ENCODE measurements at places on chromosomes 5 and 9.

DNA sequence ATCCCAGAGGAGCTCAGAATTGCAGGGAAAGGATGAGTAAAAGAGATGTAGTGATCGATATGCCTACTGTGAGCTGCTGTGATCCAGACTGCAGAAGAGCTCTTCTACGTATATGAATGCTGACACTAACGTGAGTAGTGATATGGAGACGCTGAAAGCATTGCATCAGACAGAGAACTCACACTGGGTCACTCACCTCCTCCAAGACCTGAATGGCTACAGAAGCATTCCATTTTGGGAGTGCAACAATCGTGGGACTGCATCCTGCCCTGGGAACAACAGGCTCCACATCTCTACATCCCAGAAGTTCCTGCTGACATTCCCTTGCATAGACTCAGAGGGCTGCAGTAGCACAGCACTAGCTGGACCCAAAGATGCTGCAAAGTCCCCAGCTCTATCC, 755.9 kb upstream of the MEF2C start:
- DNase-seq: no peak

GRCh38 chr5:108311682-108312081, 70.2 kb downstream of the FBXL17 start:
- DNase-seq: no peak

DNA sequence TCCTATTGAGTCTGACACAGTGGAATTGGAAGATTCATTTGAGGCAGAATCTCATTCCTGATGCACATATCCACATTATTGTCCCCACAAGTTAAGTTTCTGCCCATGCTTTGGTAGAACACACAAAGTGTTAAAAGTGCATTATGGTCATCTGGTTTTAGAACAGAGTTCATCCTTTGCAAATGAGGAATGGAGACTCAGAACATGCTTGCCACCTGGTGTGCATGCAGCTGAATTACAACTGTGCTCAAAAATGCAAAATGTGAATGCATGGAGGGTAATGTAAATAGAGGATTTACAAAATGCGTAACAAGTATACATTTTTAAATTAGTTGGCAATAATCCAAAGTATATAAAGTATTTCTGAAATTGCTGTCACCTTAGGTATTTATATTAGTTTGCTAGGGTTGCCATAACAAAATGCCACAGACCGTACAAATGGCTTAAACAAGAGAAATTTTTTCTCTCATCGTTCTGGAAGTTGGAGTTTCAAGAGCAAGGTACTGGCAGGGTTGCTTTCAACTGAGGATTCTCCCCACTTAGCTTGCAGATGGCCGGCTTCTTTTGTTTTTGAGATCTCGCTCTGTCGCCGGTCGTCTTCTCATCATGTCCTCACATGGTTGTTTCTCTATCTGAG, 671.1 kb downstream of the TAF11L14 start:
- DNase-seq: no peak

GRCh38 chr9:109164042-109164441, 3.0 kb downstream of the FRRS1L start:
- no peak for DNase-seq

GRCh38 chr5:156006026-156006647, 320.8 kb upstream of the SGCD start:
- no peak for DNase-seq

DNA sequence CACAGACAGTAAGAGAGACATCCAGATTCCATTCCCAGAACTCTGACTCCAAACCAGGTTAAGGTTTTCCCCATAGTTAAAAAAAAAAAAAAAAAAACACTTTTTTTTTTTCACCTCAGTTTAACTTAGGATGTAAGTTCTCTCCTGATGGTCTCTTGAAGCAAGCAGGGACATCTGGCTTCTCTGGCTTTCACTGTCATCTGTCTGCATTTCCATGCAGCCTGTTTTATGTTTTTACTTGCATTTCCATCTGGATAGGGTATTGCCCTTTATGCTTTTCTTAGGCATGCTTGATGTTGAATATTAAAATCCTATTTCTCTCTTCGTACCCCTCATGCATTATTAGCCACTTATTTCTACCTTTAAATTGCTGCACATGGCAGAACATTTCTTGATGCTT, 135.3 kb upstream of the WWC1 start:
- DNase-seq: no peak
